ENCODE measurements at places on chromosomes 12 and 14. TPM values are rescaled to one million over a fixed set of nuclear protein-coding genes. Genes with fewer than 3 reads are reported as not detected.

GRCh38 chr12:16062611-16063010 lies 151.5 kb downstream of the DERA start:
- DNase-seq = no peak

GRCh38 chr12:130761537-130762318 lies 45.6 kb upstream of the RIMBP2 start:
- DNase-seq = peak; percentile 39

- no peak for DNase-seq
Observed at GRCh38 chr12:110546339-110546738, 36.8 kb downstream of the PPTC7 start.

The ALX1 gene
- total RNA-seq = 3.2 TPM

DNA sequence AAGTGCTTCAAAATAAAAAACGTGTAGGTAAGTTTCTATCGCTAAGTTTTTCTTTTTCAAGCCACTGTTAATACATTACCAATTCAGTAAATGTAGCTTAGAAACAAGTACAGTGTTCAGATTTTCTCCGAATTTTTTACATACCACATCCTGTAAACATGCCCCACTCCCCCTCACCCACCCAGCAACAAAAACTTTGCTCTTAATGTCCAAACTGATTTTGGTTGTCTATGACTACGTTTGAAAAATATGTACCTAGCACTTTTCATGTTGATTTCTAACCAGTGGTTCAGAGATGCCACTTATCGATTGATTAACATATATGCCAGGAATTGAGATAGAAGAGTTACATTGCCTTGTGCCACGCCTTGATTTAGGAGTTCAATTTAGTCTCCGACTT lies 663 bp upstream of the LIN7A start:
- DNase-seq = no peak

DNA sequence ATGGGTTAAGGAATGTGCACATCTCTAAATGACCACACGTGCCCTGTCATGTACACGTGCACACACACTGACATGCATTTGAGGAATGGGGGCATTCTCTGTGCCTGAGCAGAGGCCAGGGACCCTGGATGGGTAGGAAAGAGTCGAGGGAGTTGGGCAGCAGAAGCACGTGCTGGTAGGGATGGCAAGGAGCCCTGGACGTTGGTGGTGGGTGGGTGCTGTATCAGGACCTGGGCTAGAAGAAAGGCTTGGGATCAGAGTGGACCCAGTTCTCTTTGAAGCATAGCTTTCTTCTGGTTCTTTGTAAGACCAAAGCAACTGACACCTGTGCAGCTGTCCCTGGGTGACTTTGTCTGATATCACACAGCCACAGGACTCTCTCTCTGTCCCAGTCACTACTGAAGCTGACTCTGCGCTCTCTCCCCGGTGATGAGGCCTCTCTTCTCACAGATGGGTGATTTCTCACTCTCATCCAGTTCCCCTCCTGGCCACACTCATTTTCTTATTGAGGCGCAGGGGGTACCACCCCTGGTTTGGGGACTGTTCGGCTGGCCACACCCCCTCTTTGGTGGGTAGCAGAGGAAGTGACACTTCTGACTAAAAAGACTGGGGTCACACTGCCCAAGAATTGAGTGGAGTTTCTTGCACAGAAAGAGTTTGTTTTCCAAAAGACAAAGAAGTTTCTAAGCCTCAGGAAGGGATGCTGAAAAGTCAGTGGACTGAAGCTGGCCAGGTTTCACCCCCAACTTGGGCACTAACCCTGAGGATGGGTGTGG lies 171.7 kb upstream of the RTL1 start:
- DNase-seq = peak; percentile 6

The SRGAP1 gene
- 17.8 TPM for total RNA-seq

GRCh38 chr12:31008961-31009840 lies 64.5 kb upstream of the DDX11 start:
- no peak for DNase-seq

DNA sequence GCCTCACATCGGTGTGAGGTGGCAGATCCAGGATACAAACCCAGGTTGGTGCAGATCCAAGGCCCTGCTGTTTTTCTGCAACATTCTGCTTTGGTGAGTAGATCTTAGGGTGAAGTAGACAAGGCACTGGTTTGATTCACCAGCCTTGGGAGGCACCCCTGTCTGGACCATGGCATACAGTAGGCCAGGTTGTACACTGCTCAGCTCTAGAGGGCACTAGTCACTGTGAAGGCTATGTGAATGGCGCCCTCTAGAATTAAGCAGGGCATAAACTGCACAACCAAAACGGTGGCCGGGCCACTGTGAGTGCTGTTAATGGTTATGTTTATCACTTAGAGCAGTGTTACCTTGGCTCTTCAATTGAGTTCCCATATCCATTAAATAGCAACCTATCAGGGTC lies 280.6 kb upstream of the PWP1 start:
- no peak for DNase-seq

DNA sequence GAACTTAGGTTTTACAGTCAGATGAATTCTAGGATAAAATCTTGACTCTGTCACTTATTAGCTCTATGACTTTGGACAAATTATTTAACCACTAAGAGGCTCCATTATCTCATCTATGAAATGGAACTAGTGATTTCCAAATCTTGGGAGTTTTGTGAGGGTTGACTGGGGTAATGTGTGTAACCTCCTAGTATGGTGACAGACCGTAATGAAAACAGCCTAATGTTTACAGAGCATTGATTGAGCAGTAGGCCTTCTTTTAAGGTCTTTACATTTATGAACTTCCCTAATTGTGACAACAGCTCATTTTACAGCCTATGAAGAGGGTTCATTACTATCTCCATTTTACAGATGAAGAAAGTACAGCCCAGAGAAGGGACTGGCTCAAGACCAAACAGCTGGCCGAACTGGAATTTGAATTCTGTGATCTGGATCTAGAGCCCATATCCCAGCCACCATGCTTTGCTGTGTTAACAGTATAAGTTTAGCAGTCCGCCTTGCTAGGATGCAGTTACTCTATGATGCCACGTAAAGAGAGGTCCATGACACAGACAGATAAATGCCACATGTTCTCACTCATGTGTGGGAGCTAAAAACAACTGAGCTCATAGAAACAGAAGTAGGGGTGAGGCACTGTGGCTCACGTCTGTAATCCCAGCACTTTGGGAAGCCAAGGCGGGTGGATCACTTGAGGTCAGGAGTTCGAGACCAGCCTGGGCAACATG lies 9.1 kb upstream of the FBXL14 start:
- DNase-seq = no peak

The JPH4 gene
- not detected for total RNA-seq
